Dermis blood vessel endothelial cell (primary cell): ENCODE measurements at places on chromosomes 11 and 22.

GRCh38 chr11:83612891-83613766 lies 327.0 kb upstream of the CCDC90B start:
- no peak for DNase-seq

GRCh38 chr11:47329431-47329986 lies 23.0 kb downstream of the MYBPC3 start:
- DNase-seq = peak; percentile 9

- DNase-seq = no peak
Measured at GRCh38 chr22:28369854-28370253, 309.8 kb downstream of the TTC28 start.

DNA sequence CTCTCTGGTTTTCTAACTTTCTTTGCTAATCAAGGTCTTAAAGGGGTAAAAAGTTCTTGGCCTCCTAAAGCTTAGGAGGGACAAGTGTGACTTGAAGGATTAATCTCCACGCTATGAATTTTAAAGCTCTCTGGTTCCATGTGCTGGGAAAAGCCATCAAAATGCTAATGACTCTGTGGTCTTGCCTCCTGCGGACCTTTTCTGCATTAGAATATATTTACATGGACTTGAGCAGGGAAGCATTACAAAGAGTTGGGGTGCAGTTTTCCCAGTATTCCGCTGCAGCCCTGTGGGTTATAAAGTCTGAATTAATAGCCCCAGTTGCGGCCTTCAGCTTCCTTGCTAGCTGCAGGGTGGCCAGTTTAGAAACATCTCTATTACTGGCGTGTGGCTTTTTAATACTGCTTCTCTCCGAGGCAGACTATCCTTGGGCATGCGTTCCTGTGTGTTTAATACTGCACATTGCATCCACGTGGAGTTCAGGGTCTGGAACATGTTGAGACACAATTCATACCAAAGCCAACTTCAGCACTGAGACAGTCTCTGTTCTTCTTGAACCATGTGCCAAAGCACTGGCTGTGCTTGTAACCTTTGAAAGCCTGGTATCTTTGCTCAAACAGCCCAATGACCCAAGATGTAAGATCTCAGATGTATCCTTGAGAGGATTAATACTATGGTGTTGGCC lies 27.3 kb downstream of the TSPAN18 start:
- no peak for DNase-seq

DNA sequence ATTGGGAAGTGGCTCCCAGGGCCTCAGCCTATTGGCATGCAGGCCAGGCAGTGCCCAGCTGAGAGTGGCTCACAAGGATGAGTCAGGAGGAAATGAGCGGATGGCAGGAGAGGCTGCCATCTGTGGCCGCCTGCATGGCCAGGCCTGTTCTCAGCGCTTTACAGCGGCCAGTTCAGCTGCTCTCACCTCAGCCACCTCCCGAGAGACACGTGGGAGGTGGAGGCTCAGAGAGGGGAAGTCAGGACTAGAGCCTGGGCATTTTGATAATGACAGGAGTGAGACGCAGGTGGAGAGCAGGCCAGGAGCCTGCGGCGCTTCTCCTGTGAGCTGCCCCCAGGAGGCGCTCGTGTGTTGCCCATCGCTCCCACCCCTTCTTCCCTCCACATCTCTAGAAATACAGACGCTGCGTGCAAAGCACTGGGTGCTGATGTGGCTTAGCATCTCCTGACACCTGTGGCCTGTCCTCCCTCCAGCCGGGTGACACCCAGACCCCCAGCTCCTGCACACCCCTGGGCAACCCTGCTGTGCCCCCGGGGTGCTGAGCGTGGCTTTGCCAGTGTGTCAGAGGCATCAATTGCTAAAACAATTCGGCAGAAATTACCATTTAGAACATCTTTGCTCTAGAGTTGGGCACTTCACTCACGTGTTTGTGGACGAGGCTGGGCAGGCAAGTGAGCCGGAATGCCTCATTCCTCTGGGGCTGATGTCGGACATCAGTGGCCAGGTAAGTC lies 21.4 kb upstream of the PANX2 start:
- DNase-seq = peak; percentile 78

DNA sequence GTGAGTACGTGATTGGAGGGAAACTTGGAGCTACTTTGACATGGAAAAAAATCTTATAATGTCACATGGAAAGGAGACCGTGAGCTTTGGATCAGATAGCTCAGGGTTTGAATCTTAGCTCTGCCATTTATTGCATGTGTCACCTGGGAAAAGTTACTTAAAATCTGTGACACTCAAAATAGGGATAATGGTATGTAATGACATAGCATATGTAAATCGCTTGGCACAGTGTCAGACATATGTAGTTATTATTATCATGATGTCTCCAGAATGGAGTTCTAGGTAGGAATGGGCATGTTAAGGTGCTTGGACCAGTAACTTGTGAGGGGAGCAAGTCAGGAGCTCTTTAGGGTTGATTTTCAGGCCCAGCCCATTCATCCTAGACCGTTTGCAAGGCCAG lies 75.8 kb downstream of the GRIK4 start:
- no peak for DNase-seq

DNA sequence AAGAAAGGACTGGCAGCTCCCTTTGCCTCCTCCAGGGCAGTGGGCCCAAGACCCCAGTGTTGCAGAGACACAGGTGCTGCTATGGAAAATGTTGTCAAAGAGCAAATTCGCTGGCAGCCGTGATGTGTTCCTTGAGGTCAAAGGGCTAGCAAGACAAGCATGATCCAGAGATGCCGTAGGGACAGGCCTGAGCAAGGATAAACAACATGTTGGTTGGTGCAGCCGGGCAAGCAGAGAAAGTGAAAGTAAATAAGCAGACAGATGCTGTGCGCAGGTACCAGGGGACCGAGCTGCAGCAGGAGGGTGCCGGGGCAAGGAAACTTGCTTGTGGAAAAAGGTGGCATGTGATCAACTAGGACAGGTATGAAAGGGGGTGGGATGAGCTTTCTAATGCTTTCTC lies 125.5 kb upstream of the NECTIN1 start:
- no peak for DNase-seq

DNA sequence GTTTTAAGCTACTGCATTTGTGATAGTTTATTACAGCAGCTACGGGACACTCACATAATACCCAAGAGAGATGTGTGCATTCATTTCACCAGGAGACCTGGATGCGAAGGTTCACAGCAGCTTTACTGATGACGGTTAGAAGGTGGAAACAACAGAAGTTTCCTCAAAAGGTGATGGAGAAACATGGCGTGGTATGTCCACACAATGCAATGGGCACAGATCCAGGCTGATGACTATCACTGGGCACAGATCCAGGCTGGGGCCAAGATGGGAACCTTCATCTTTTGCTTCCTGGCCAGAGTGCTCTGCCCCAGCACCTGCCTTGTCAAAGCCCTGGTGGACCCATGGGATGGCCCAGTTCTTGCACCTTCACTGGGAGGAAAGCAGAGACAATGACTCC lies 30.6 kb upstream of the RFPL3 start:
- peak; percentile 93 for DNase-seq

GRCh38 chr11:21634956-21635355 lies 557.9 kb upstream of the ANO5 start:
- DNase-seq = no peak

GRCh38 chr11:18295316-18295715 lies 26.6 kb downstream of the HPS5 start:
- DNase-seq = no peak

GRCh38 chr11:107591378-107592230 lies 657 bp downstream of the ELMOD1 start:
- peak; percentile 24 for DNase-seq

- DNase-seq = no peak
Measured at GRCh38 chr22:47161631-47162030, 399.2 kb downstream of the TBC1D22A start.

DNA sequence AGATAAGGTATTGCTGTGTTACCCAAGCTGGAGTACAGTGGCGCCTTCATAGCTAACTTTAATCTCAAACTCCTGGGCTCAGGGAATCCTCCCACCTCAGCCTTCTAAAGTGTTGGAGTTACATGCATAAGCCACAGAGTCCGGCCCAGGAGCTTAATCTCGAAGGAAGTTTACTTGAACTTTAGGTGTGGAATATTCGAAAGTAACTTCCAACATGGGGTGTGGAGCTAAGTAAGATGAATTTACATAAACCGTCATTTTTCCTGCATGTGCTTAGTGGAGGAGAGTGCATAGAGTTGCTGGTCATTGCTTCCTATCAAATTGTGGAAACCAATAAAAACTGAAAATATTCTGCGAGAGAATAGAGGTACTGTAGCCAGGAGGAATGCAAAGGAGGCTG lies 1.5 kb downstream of the ATG13 start:
- no peak for DNase-seq
